ENCODE measurements at places on chromosomes 3 and 15.

DNA sequence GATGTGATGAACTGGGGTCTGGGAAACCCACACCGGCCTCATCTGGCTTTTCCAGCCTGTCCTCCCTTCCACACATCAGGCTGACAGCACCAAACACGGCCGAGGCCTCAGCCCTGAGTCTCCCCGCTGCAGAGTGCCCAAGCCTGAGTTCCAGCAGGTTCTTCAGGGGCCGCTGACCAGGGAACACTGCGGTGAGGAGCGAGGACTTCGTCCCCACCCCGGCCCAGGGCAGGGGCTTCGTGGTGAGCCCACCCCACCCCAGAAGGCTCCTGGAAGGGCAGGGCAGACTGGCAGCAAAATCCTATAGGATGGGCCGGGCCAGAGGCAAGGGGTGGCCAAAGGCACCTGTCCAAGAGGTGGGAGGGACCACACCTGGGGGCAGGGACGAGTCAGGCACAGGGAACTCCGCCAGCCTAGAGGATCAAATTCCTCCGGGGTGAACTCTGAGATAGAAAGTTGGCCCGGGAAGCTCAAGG lies at the start of gene SLC51A:
Gene SLC51A, plus strand, starts transcription at position 446 of the 476 bp plus-strand sequence. CDS start 179 bp downstream, outside the sequence.
- DNase-seq = peak; percentile 86

GRCh38 chr15:64596701-64597476 lies 136.5 kb downstream of the ZNF609 start:
- peak; percentile 42 for DNase-seq

DNA sequence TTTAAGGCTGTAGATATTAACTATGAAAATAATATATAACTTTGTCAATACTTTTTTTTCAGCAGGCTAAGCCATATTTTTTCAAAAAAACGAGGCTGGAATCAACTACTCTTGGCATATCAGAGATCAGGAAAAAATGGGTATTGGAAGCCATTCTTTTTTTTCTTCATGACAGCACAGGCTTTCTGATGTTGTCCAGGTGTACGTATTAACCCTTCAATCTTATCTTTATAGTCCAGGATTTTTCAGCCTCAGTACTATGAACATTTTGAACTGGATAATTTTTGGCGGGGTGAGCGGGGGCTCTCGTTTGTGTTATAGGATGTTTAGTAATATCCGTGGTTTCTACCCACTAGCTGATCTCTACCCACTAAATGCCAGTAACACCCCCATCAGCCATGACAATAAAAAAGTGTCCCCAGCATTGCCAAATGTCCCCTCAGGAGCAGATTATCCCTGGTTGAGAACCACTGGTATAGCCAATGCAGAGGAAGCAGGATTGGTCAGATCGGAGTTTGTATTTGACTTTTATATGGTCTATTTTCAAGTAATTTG lies 52.0 kb downstream of the PLCL2 start:
- no peak for DNase-seq

DNA sequence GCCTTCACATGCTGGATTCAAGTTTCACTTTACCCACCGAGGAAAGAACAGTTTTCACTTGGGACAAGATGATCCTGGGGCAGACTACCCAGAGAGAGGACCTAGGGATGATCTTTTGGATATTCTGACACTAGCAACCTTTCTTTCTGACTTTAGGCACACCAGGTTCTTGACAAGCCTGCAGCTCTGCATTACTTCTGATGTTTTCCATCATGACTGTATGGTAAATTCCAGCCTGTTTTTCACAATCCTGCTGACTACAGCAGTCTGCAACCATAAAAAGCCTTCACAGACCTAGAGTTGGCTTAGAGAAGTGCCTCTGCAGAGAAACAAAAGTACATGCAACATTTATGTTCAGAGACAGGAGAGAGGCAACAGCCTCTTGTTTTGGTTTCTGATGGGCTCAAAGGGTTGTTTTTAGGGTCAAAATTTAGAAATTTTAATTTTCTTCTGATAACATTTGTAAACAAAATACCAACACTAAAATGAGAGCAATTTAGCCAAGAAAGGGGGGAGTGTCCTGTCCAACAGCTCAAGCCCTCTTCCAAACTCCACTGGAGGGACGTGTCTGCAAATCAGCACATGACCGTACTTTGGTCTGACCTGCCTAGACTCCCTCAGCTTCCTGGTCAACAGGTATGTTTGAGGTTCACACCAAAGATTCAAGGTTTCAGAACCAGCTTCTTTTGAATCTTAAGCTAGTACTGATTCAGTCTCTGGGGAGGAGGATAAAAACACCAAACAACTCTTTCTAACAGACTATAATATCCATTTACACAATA lies 799 bp downstream of the ABI3BP start:
- peak; percentile 79 for DNase-seq

DNA sequence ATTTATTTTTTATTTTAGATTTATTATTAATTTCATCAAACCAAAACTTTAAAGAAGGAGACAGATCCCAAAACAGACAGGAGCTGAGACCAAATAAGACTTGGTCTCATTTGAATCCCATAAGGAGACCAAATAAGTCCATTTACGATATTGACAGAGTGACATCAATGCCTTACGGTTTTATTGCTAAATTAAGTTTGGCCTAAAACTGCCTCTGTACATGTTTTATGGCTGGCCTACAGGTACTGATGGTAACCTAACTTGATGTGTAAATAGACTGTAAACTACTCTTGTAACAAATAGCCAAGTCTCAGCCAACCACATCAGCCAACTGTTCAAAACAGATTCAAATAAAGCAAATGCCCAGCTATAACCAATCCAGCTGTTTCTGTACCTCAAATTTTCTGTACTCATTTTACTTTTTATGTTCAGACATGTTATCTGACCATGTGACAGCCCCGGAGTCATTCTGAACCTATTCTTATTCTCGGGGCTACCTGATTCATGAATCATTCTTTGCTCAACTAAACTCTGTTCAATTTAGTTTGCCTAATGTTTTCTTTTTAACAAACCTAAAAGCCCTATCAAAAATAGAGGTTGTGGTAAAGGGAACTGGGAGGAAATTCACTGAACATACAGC lies 89.4 kb upstream of the CDAN1 start:
- DNase-seq = no peak

DNA sequence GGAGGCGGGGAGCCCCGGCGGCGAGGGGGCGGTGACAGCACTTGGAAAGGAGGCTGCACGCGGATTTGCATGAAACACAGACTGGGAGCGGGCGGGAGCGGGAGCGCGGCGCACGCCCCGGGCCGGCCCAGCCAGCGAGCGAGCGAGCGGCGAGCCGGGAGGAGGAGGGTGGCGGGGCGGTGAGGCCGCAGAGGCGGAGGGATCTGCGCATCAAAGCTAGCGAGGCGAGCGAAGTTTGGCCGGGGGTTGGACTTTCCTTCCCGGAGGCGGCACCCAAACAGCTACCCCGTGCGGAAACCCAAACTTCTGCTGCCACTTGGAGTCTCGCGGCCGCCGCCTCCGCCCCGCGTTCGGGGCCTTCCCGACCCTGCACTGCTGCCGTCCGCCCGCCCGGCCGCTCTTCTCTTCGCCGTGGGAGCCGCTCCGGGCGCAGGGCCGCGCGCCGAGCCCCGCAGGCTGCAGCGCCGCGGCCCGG lies at the start of gene SMAD3:
Gene SMAD3, plus strand, starts transcription at position 72 of the 475 bp plus-strand sequence. CDS start 553 bp downstream, outside the sequence.
- peak; percentile 92 for DNase-seq

- no peak for DNase-seq
Observed at GRCh38 chr3:32956750-32957570, 5.5 kb downstream of the CCR4 start.

Data from small intestine (tissue), 16 donors.